ENCODE measurements at places on chromosomes 7 and 10. TPM values are rescaled to one million over a fixed set of nuclear protein-coding genes. Genes with fewer than 3 reads are reported as not detected.

FAM25A gene
- not detected for total RNA-seq

SH2D4B gene
- 0.09 TPM for total RNA-seq

TAS2R60 gene
- not detected for total RNA-seq

OR2A1 gene
- total RNA-seq: not detected

TRPV5 gene
- total RNA-seq: not detected

NCF1 gene
- 0.35 TPM for total RNA-seq

HOXA13 gene
- not detected for total RNA-seq

LRIT1 gene
- not detected for total RNA-seq

VSIR gene
- 68.4 TPM for total RNA-seq

CFAP69 gene
- total RNA-seq: 0.42 TPM

VAX1 gene
- not detected for total RNA-seq

C10orf90 gene
- total RNA-seq: not detected

EPHA1 gene
- 0.47 TPM for total RNA-seq

Measured in activated CD8-positive, alpha-beta memory T cell treated with anti-CD3 and anti-CD28 coated beads, Interleukin-2, amount 10 ng/mL, durations not matched to agents 7 days and 5 days (primary cell).